GM04503 (cell line): ENCODE measurements at places on chromosomes 4 and X.

GRCh38 chr4:56435140-56435926, at the start of gene PPAT:
PPAT (minus strand) TSS chr4:56435615; CDS start chr4:56435477, 138 bp downstream.
- peak; percentile 73 for DNase-seq

DNA sequence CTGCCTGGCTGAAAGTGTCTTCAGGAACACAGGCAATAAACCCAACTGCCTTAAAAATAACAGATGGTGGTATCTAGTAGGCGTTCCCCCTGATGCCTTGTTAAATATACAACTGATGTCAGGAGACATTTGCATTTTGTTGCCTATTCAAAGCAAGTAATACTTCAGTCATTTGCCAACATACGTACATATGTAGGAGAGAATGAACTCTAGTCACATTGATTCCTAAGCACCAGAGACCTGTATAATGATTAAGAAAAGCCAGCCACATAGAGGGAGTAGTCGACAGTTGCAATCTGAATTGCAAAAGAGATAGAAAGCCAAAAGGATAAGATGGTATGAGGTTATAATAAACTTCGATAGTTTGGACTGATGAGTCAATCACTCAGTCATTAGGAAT, 191.0 kb upstream of the EMCN start:
- no peak for DNase-seq

GRCh38 chr4:54403700-54404453, 174.8 kb downstream of the PDGFRA start:
- no peak for DNase-seq

DNA sequence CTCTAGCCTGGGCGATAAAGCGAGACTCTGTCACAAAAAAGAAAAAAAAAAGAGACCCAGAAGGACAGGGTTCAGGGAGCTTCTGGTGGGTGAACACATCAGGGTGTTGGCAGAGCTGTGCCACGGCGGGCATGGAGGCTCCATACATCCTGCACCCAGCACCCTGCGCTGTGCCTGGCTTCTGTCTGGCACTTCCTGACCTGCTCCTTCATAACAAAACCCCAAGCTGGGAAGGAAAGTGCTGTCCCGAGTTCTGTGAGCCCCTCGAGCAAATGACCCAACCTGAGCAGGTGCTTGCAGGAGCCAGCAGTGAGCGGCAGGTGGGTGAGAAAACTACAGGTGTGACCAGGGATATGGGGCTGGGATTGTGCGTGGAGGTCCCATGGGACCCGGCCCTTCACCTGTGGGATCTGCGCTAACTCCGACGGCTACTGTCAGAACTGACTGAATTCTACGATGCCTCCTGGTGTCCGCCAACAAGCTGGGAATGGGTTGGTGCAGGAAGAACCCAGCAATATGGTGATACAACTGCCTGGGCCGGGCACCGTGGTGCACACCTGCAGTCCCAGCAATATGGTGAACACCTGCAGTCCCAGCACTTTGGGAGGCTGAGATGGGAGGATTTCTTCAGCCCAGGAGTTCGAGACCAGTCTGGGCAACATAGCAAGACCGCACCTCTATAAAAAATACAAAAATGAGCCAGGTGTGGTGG, 18.9 kb downstream of the ASMTL start:
- DNase-seq = no peak

GRCh38 chrX:155747520-155747919, 133.6 kb upstream of the VAMP7 start:
- DNase-seq = no peak

DNA sequence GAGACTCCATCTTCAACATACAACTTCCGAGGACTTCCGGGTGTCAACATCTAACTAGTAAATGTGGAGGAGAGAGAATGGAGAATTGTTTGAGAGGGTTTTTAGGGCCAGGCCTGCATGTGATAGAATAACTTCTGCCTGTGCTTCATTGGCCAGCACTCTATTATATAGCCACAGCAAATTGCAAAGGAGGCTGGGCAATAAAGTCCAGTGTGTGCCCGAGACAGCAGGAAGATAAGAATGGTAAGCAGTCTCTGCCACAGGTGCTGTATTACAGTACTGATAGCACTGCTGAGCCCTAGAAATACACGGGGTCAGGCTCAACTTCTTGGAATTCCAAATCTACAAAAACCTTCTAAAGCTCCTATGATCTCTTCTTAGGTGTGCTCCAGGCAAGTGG, 20.8 kb upstream of the LIMCH1 start:
- DNase-seq = no peak

- DNase-seq = no peak
Observed at GRCh38 chr4:188196134-188196735, 57.0 kb downstream of the TRIML1 start.

DNA sequence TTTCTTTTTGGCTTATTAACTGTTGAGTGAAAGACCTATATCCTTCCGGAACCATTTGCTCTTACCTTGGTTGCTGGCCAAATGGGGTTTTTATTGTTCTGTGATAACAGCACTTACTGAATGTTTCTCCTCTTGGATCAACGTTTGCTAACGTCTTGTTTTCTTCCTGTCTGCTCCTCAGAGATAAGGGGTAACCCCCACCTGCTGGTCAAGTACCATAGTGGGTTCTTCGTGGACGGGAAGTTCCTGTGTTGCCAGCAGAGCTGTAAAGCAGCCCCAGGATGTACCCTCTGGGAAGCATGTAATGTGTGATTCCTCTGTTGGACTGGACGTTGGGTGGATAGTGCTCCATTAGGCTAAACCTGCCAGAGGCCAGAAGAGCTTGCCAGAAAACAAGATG, 15.3 kb downstream of the BMX start:
- DNase-seq = no peak
